ENCODE measurements at places on chromosomes 11 and 22. TPM values are rescaled to one million over a fixed set of nuclear protein-coding genes. Genes with fewer than 3 reads are reported as not detected.

DNA sequence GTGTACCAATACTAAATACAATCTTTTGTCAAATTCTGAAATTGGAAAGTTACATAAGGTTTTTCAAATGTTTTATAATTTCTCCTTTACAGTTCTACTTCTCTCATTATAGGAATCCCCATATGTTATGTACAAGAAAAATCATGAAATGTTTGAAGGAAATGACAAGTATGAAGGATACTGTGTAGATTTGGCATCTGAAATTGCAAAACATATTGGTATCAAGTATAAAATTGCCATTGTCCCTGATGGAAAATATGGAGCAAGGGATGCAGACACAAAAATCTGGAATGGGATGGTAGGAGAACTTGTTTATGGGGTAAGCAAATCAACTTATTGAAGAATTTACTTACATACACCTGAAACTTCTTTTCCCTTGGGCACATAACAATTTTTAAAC lies 103.4 kb downstream of the MSANTD4 start:
- no peak for DNase-seq

DNA sequence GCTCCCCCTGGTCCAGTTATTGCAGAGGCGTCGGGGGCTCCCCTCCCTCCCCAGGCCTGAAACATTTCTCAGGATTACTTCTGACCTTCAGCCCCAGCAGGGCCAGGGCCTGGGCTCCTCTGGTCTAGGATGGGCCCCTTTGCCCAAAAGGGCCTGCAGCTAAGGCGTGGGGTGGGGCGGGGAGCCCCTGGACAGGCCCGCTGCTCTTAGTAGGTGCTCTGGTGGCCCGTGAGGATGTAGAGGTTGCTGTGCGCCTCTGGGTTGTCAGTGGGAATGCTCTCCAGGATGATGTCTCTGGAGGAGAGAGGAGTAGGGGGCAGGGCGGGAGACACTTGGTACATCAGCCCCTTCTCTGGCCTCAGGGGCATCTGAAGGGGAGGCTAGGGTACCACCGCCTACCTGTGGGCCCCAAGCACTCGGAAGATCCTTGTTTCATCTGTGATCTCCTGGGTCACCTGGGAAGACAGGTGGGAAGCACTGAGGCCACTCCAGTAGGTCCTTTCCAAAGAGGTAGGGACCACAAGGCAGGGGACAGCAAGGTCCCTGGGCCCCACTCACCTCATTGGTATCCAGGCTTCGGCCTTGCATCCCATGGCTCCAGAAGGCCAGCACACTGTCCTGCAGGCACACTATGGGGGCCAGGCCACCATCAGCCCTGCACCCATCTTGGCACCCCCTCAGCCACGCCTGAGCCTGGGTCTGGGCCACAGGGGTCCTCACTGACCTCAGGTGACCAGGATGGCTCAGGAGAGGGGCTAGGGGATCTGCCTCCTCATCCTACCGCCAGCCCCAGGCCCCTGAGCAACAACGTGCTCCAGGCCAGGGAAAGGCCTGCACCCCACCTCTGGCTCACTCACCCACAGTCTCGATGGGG lies 11.2 kb upstream of the SF1 start:
- DNase-seq, result no peak

DNA sequence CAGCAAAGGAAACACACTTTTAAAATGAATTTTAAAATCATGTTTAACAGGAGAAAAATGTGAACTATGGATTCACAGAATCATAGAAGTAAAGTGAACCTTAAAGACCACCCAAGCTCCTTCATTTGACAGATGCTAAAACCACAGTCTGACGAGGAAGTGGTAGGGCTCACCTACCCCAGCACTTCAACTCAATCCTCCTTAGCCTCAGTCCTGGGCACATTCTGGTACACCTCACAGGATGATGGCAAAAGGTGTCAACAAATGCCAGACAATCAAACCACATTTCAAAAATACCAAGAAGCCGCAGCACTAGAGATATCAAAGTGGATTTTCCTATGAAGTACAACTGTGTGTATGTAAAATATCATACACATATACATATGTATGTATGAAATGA lies 43.1 kb downstream of the PITPNB start:
- no peak for DNase-seq

- DNase-seq, result no peak
Observed at GRCh38 chr11:119668676-119669075, 60.3 kb downstream of the NECTIN1 start.

DNA sequence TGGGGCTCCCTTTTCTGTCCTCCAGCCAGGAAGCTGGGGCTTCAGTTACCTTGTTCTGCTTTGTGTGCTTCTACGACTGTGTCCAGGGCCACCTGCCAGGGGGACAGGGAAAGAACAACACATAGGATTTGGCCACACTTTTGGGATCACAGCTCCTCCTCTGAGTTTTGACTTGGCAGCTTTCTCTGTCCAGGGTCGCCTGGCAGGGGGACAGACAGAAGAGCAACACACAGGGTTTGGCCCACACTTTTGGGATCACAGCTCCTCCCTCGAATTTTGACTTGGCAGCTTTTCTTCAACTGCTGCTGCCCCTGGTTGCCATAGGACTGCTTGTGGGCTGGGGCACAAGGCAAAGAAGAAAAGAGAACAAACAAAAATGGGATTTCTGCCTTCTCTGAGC lies 19.1 kb downstream of the INCENP start:
- DNase-seq, result no peak

GRCh38 chr22:42721045-42721434 lies 370 bp upstream of the A4GALT start:
- no peak for DNase-seq

DNA sequence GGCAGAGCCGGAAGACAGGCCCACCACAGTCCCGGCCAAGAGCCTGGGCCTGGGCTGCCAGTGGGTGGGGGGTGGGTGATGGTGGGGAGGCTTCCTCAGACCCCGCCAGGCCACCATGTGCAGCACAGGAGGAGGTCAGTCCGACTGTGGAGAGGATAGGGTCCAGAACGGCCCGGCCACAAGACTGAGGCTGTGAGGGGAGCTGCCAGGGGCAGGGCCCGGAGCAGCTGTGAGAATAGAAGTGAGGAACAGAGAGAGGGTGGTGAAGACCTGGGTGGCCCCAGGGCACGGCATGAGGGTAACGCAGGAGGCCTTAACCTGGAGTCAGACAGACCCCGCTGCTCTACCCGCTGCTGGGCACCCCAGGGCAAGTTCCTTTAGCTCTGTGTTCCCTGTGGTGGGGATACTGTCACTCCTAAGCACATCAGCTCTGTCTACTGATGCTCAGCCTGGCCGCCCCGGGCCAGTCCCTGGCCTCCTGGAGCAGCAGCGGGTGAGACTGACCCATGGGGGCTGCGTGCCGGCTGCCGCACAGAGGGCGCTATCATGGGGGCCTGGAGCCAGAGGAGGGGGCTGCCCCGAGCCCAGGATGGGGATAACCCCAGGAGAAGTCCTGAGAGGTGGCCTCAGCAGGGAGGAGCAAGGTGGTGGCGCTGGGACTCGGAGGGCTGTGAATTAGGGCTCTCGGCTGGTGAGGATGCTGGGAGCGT lies 1.7 kb downstream of the FERMT3 start:
- DNase-seq, result no peak

DNA sequence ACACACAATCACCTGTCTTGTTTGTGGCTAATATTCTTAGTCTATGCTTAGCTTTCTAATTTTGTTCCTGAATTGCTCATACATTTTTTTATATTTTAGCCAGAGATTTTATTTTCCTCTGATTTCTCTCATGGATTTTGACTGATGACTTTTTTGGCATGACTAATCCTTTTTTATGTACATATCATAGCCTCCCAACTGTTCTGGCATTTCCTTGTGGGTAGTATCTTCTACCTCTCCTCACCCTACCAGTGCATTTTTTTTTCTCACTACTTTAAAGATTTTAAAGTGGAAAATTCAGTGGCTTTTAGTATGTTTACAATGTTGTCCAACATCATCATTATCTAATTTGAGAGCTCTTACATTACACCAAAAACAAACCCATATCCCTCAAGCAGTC lies 84.4 kb upstream of the TENM4 start:
- DNase-seq, result no peak

- DNase-seq, result no peak
Observed at GRCh38 chr22:44582016-44582415, 84.0 kb upstream of the RTL6 start.

- DNase-seq, result no peak
Observed at GRCh38 chr11:77067861-77068443, 1.2 kb downstream of the CAPN5 start.

- no peak for DNase-seq
Observed at GRCh38 chr11:11752679-11753078, 89.1 kb upstream of the USP47 start.

DNA sequence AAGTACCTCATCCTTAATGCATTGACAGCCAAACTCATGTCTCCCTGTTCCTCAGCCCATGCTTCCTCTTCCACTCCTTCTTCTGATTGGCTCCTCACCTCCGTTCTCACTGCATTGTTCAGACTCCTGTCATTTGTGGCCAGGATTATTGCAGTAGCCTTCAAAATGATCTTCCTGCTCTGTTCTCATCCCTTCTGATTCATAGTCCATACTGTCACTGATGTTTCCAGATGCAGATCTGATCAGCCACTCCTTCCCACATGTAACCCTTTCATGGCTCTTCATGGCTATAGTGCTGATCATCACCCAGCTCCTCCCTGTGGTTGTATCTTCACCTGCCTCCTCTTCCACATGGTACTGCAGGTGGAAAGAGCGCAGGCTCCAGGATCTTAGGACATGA lies 71.7 kb downstream of the DEPDC5 start:
- peak; percentile 35 for DNase-seq

DNA sequence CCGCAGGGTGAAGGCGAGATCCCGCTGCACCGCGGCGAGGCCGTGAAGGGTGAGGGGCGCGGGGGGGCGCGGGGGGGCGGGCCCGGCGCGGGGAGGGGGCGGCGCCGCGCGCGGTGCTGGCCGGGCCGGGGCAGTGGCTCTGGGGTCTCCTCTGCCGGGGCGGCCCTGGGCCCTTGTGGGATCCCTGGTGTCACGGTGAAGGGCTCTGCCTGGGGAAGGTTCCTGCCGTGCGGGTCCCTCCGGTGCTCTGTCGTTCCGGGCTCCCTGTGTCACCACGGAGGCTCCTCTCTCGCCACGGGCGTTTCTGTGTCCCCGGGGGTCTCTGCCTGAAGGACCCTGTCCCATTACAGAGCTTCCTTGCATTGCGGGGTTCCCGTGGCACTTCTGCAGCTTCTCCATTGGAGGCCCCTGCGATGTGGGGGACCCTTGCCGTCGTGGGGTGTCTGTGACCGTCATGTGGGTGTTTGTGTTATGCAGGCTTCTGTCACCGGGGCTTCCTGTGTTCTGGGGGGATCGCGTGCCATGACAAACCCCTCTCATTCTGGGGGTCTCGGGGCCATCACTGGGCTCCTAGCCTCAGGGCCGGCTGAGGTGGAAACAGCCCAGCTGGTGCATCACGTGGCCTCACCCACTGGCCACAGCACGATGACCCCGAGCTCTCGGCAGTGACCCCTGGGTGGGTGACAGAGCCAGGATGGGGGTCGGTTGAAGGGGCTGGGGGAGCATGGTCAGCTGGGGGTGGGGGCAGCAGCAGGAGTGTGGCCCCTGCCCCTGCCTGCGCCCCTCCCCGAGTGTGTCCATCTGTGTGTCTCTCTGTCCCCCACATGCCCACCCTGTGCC lies 25.3 kb downstream of the SHANK3 start:
- no peak for DNase-seq

DNA sequence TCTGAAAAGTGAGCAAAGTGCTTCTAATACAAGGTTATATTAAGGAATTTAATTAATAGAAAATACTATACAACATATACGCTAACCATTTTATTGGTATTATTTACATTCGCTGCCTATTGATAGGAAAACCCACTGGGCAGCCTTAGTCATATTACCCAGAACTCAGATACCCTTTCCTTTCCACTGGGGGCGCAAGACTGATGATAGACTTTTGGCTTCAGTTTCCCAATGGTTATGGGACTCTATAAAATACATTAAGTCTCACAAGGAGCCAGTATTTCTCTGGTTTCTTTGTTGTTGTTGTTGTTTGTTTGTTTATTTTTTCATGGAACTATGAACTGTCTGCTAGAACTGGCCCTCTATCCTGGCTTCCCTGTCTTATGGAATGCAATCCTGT lies 471.1 kb upstream of the KIRREL3 start:
- DNase-seq, result no peak

GRCh38 chr11:73203790-73204189 lies 14.3 kb upstream of the P2RY2 start:
- DNase-seq, result no peak

DNA sequence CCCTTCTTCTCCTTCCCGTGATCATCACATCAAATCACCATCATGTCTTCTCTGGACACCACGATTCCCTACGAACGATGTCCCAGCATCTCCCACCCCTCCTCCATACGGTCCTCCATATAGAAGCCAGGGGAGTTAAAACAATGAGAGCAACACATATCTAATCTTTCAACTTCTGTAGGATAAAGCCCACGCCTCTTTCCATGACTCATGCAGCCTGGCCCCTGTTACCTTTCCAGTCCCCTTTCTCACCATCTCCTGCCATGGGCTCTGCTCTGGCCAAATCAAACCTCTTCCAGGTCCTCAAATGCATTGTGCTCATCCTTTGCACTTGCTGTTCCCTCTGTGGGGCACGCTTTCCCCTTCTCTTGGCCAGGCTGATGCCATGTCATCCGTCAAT lies 23.6 kb downstream of the RPS6KA4 start:
- no peak for DNase-seq

DNA sequence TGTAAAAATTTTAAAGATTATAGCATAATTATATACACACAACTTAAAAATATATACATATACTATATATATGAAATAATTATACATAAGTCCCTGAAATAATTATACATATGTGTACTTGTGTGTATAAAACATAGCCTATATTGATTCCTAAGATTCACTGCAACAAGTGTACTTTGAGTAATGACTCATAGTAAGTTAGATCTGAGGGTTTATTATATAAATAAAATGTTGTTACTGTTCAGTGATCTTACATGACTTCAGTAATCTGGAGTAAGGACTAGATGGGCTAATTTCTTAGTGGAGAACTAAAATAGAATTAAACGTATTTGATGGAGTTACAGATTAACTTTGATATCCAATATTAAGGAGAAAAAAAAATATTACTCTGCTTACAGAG lies 350.5 kb downstream of the CNTN5 start:
- no peak for DNase-seq

- no peak for DNase-seq
Observed at GRCh38 chr11:128412847-128413791, 174.2 kb downstream of the ETS1 start.

DNA sequence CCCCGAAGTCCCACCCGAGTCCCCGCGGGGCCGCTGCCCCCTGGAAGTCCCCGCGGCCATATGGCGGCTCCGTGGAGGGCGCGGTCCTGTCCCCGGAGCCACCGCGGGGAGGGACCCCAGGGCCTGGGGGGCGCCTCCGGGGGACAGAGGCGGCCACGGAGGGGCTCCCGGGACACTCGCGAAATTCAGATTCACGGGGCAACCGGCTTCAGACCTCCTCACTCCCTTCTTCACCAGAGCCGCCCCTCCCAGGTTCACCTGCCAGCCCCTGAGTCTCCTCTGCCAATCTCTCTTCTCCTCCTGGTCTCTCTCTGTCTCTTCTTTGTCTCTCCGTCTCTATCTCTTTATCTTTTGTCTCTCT lies 28.2 kb upstream of the TOLLIP start:
- no peak for DNase-seq

Gene OR8G1
- not detected for polyA plus RNA-seq

Gene OR56B1
- polyA plus RNA-seq, result not detected

Gene OR52N4
- not detected for polyA plus RNA-seq

All from foreskin keratinocyte (primary cell).